ENCODE measurements at places on chromosomes 7 and 10.
A peak's percentile ranks its signal among the peaks of the same experiment; 100 is the strongest.

DNA sequence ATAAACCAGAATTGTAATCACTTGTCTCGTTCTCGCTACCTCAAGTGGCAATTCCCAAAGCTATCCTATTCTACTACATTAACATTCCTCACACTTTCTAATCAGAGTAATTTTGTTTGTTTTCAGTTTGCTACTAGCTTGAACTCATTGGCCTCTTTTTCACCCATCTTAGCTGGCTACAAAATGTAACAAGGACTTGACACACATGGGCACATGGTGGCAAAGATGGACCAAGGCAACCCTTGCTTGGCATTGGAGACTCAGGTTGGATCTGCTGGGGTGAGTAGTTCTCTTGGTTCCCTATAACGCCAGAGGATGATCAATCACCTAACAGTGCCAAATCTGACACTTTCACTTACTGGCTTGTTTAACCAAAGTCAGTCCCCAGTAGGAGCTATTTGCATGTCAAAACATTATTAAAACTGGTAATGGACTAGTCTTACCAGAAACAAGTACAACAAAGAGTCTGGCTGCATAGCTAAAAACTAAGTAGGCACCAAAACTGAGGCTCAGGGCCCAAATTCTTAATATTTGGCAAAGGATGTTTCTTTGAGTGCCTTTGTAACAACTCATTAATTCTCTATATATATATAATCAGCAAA lies 1.9 kb downstream of the USP6NL start:
- DNase-seq = no peak

- peak; percentile 92 for DNase-seq
Measured at GRCh38 chr7:100626530-100627237, 14.3 kb downstream of the MOSPD3 start.

GRCh38 chr10:112429147-112429546 lies 17.6 kb downstream of the ZDHHC6 start:
- DNase-seq = no peak

- DNase-seq = no peak
Measured at GRCh38 chr7:128892521-128893250, 17.8 kb downstream of the KCP start.

DNA sequence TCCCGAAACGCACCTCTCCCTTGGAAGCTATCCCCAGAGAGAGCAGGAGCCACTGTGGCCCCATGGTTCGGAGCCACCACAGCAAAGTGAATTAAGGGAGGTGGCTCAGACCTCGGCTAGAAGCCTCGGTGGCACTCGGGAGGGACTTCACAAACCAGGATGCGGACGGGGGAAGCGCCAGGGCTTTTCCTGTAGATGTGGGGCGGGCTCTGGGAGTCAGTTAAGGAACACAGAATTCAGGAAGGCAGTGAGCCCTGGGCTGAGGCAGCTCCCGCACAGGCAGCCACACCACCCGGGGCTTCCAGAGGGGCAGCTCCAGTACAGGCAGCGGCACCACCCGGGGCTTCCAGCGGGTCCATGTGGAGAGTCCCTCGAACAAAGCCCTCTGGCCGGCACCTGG lies 42.7 kb upstream of the DPYSL4 start:
- no peak for DNase-seq

DNA sequence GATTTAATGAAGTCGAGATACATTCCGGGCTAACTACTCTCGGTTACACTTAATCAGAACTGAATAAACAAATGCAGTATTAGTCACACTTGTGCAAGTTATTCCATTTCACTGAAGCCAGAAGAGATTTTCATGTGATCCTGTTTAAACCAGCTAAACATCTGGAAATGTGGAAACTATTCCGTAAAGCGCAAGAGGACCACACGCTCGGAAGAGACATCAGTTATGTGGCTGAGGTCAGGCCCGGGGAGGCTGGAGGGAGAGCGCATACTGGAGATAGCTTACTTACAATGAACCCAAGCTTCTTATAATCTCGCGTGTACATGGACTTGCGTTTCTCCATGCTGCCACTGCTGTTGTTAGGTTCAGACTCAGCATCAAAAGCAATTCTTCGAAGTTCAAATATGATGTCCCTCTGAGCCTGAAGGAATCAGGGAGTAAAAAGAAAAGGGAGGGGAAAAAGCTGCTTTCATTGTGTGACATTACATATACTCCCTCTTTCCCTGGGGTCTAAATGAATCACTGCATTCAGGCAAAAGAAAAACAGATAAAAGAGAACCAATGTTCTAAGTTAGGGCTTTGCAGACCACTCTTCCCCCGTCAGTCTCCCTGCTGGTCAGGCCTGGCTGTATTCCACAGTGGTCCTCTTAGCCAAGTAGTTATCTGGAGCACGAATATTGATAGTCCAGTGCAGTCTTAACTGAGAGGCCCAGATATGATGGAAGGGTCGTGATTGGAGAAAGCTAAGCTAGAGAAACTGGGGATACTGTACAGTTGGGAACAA lies 237.4 kb downstream of the ELMO1 start:
- DNase-seq = no peak

DNA sequence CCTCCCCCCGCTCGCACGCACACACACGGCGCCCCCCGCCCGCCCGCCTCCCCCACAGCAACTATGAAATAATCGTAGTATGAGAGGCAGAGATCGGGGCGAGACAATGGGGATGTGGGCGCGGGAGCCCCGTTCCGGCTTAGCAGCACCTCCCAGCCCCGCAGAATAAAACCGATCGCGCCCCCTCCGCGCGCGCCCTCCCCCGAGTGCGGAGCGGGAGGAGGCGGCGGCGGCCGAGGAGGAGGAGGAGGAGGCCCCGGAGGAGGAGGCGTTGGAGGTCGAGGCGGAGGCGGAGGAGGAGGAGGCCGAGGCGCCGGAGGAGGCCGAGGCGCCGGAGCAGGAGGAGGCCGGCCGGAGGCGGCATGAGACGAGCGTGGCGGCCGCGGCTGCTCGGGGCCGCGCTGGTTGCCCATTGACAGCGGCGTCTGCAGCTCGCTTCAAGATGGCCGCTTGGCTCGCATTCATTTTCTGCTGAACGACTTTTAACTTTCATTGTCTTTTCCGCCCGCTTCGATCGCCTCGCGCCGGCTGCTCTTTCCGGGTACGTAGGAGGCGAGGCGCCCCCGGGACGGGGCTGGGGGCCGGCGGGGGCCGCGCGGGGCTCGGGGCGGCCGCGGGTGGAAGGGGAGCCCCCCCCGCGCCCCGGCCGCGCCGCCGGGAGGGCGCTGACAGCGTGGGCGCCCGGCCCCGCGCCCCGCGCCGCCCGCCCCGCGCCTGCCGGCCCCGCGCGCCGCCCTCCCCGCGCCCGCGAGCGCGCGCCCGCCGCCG lies 441 bp downstream of the BMI1 start:
- peak; percentile 65 for DNase-seq

GRCh38 chr7:22418251-22419046 lies 61.5 kb upstream of the RAPGEF5 start:
- DNase-seq = no peak

GRCh38 chr7:37046531-37047079 lies 322.3 kb upstream of the AOAH start:
- DNase-seq = no peak

GRCh38 chr10:18735711-18736110 lies 76.5 kb downstream of the ARL5B start:
- no peak for DNase-seq

DNA sequence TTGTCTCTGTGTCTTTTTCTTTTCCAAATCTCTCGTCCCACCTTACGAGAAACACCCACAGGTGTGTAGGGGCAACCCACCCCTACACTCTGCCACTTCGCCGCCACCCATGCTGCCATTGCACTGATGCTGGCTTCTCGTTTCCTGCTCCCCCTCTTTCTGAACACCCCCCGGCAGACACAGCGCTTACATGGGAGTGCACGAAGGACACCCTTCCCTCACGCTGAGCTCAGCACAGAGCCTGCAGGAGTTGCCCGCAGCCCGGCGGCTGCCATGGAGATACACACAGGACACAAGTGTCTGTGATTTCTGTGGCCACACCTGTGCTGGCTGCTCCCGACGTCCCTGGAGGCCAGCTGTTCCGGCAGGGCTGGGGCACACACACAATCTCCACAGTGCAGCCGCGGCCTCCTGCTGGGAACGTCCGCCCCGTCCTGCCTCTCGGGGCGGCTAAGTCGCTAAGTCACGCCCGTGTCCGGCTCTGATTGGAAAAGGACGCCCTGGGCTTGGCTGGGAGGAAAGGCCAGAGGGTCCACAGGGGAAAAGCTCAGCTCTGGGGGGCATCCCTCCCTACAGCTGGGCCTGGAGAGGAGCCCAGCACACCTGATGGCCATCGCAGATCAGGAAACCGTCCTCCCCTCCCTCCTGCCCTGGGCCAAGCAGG lies 349.8 kb downstream of the PTPRN2 start:
- DNase-seq = no peak

DNA sequence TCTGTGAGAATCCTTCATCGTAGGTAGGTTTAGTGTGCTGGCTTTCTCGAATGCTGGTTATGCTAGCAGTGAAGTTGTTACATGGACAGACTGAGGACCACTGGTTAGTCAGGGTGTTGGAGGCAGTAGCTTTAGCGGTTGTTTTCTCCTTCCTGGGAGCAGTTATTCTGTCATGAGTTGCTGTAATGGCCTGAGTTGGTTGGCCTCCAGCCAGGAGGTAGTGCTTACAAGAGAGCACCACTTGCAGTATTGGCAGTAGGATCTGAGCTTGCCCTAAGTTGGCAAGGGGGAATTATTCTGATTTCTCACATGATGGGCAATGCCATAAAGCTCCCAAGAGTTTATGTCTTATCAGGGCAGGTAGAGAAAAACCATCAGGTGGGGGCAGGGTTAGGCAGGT lies 58.0 kb downstream of the IPMK start:
- DNase-seq = no peak

DNA sequence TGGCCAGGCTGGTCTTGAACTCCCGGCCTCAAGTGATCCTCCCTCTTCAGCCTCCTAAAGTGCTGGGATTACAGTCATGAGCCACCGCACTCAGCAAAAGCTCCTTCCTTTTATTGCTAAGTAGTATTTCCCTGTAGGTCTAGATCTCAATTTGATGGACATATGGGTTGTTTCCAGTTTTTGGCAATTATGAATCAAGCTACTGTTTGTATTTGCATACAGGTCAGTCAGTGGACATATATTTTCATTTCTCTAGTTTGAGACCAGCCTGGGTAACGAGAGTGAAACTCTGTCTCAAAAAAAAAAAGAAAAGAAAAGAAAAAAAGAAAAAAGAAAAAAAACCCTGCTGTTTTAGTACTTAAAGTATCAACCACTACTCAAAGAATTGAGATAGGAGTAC lies 6.4 kb upstream of the PRKRIP1 start:
- no peak for DNase-seq

GRCh38 chr7:124915242-124915641 lies 14.4 kb downstream of the POT1 start:
- DNase-seq = no peak

- no peak for DNase-seq
Measured at GRCh38 chr10:35434533-35434932, 98.2 kb downstream of the CCNY start.

DNA sequence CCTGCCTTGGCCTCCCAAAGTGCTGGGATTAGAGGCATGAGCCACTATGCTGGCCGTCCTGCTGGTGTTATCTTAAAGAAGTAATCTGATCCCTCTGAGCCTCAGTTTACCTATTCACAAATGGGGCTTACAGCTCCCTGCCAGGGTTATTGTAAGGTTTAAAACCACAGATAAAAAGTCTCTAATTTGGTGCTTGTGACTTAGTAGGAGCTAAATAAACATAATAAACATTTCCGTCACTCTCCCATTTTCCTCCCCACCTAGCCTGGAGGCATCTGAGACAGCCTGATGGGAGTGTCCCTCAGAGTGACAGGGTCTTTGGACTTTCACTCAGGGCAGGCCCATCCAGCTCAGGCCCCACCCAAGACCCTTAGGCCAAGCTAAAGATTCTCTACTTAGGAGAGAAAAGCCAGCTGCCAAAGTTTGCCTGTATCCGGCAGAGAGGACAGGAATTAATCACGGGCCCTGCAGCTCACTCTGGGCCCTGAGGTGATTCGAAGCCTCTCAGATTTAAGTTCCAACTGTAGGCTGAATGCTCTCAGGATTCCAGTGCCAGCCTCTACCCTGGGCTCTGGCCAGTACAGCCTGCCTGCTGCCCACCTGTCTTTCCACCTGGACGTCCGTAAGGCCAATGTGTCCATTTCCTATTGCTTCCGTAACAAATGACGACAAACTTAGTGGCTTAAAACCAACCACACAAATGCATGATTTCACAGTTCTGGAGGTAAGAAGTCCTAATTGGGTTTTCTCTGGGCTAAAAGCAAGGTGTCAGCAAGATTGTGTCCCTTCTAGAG lies 21.8 kb upstream of the DUSP5 start:
- no peak for DNase-seq

GRCh38 chr7:29442146-29442545 lies 121.5 kb upstream of the PRR15 start:
- no peak for DNase-seq

- no peak for DNase-seq
Measured at GRCh38 chr7:50558294-50559053, 6.7 kb downstream of the DDC start.

DNA sequence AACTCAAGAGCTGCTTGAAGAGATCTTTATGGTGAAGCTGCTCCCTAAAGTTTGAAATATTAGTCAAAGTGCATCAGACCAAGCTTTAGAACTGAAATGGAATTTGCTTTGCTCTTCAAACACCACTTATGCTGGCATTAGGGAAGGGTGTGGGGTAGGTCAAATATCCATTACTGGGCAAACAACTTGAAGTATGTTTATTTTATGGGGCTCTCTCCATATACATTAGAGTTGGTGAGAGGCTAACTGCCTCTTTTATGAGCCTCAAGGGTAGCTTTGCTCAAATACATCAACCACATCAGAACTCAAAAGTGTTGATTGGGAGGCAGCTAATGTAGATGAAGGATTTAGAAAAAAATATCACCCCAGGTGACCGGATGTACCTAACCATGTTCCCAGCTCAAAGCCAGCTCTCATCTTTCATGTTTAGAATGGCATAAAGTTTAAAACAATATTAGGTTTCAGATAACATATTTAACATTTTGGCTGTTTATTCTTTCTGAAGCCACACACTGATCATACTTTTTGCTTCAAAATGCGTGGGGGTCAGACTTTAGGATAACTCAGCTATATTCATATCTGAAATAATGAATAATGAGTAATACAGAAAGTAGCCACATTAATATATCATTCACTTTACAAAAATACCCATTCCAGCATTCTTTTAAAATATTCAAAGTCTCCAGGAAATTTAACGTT lies 318.6 kb downstream of the PTEN start:
- DNase-seq = no peak

DNA sequence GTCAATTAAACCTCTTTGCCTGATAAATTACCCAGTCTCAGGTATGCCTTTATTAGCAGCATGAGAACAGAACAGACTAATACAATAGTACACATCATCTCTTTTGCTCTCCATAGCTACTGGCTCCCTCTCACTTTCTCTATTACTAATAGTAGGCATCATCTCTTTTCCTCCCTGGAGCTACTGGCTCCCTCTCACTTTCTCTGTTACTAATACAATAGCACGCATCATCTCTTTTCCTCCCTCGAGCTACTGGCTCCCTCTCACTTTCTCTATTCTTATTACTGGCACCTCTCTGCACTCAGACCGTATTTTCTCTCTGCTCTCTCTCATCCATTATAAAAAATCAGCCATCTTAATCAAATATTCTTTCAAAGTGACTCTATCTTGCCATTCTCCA lies 37.1 kb downstream of the SLC25A13 start:
- DNase-seq = peak; percentile 12

GRCh38 chr10:75140246-75140645 lies 28.8 kb downstream of the SAMD8 start:
- no peak for DNase-seq

GRCh38 chr10:130897815-130898214 lies 413.7 kb downstream of the TCERG1L start:
- no peak for DNase-seq

GRCh38 chr7:49479936-49480544 lies 293.4 kb upstream of the VWC2 start:
- no peak for DNase-seq

GRCh38 chr7:2583798-2584580 lies 25.2 kb downstream of the IQCE start:
- no peak for DNase-seq

- DNase-seq = peak; percentile 82
Measured at GRCh38 chr7:149147072-149147751, at the start of gene ZNF398. Gene ZNF398, plus strand, starts transcription at chr7:149147453. Its CDS starts 290 bp downstream, at chr7:149147743.
